ENCODE measurements at places on chromosomes 7 and 10.

DNA sequence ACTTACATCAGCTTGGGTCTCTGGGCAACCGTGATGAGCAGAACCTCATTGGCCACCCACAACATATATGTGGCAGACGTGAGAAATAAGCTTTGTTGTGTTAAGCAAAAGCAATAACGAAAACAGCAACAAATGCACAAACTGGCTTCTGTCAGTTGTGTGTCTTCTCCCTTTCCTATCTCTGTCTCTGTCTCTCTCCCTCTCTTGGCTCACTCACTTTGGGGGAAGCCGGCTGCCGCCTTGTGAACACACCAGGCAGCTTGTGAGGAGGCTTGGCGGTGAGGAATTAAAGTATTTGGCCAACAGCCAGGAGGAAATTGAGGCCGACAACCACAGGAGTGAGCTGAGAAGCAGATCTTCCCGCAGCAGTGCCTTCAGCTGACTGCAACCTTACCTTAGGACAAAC, 21.9 kb upstream of the CDCA7L start:
- no peak for DNase-seq

GRCh38 chr7:88969167-88969566, 173.6 kb upstream of the TEX47 start:
- no peak for DNase-seq

GRCh38 chr7:21868576-21868850, 77.2 kb downstream of the CDCA7L start:
- no peak for DNase-seq

DNA sequence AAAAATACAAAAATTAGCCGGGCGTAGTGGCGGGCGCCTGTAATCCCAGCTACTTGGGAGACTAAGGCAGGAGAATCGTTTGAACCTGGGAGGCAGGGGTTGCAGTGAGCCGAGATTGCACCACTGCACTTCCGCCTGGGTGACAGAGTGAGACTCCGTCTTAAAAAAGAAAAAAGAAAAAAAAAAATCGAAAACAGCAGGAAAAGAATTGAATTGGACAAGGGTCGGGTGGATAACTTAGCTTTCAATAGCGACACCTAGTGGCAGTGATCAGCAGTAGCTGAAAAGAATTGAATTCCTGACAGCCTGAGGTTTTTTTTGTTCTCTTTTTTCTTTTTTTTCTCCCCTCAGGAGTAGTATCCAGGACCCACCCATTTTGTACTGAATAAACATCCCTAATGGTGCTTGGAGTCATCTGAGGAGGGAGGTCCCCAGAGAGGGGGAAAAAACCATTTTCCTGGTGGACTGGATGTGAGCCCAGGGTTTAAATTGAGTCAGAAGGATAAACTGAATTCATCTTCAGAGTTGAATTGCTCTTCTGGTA, 55.1 kb downstream of the CYCS start:
- DNase-seq, result peak; percentile 40

- no peak for DNase-seq
These were observed 248.1 kb downstream of the LRMDA start for GRCh38 chr10:75679536-75679935.

DNA sequence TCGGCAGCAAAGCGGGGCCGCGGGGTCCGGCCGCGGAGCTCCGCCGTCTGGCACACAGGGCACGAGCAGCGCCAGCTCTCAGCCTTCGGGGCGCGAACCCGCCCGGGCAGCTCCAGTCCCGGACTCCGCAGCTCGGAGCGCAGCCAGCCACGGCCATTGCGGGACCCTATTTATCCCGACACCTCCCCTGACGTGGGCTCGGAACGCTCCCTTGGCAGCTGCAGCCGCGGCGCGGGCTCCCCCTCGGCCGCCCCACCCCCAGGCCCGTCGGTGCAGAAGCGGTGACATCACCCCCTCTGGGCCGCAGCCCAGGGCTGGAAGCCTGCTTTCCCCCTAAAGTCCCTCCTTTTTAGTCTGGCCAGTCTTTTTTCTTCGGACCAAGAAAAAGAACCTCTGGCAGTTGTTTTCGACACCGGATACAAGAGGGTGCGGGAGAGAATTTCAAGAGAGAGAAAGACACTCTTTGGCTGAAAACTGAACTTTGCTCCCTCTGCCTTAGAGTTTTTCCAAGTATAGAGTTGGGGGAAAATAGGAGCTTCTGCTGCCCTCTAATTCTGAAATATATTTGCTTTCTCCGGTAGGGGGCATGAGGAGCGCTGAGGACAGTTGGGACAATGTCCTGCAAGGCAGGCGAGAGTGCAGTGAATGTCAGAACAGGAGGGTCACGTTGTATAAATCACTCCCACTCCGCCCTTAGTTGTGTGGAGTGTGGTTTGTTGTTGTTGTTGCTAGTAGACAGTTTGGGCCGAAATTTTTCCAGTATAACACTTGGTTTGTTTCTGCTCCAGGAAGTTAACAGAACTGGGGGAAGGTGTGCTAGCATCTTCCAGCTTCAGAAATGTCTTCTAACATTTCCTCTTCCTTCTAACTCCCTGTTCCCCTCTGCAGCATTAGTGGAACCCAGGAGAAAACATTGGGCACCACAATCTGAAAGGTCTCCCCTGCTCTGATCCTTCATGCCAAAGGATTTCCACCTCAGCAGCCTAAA, at the start of gene SFRP4:
TSS of gene SFRP4 (minus strand) at position 145 of the 988 bp plus-strand sequence. CDS start 280 bp downstream, outside the sequence.
- peak; percentile 67 for DNase-seq

DNA sequence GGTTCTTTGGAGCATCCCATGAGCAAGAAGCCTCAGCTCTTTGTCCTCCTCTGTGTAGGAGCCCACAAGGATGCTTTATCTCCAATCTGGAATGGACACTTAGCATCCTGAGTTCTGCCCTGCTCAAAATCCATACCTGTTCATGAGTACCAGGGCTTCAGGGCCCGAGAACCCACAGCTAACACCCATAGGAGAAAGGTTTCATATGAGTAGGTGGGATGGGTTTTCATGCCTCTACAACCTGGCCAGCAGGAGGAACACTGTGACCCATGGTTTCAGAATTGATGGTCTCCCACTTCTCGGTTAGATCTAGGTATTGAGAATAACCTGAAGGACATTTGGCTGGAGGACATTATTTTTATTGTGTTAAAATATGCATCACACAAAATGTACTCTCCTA, 57.8 kb downstream of the TBXAS1 start:
- DNase-seq, result no peak

DNA sequence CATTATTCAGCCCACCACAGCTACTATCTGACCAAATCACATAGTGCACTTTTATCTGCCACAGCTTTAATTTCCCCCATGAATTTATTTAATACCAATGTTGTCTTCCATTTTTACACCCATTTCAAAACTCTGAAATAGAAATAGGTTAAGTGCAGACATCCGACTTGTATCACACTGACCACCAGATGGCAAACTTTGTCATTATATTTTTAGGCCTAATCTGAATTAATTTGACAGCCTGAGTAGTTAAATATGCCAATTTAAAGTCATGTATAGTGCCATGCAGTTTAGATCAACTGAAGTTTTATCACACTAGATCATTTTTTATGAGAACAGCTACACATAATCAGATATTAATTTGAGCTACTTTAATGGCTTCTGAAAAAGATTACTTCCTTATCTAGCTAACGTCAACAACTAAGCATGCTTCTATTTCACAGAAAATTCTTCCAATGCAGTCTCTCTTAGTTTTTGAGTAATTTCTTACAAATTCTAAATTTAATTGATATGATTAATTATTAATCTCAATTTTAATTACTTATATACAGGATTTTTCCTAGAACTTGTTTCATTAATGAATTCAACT, 566.4 kb downstream of the GFRA1 start:
- DNase-seq, result no peak

- DNase-seq, result no peak
These were observed 607.3 kb downstream of the LRMDA start for GRCh38 chr10:76038696-76039095.

GRCh38 chr10:103618575-103619423, 125.3 kb downstream of the NEURL1 start:
- peak; percentile 79 for DNase-seq

- DNase-seq, result no peak
These were observed 84.1 kb downstream of the MDFIC start for GRCh38 chr7:115005953-115006352.

DNA sequence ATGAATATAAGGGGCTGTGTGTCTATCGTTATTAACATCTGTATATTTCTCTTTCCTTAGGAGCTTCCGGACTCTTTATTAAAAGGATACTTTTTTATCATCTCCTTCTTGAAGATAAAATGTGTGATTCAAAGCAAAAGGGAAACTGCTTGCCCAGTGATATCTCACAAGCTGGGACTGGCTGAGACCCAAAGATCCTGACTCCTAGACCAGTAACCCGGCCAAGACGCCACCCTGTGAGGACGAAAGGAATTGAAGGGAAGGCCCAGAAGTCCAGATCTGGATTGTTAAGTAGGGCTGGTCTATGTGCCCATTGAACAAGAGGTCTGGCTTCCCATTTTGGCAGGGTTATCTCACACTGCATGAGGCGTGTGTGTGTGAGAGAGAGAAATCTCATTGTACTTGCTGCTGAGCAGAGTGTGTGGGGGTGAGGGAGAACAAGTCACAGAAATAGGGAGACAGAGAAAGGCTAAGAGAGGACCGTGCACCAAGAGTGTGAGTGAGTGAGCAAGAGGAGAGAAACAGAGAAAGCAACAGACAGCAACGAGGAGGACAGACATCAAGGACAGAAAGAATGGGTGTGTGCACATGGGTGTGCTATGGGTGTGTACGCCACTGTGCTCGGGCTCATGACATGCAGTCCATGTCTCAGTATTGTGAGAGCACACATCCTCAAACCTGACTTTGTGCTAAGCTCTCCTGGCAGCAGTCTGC, 75.4 kb downstream of the PLXNA4 start:
- DNase-seq, result peak; percentile 35

DNA sequence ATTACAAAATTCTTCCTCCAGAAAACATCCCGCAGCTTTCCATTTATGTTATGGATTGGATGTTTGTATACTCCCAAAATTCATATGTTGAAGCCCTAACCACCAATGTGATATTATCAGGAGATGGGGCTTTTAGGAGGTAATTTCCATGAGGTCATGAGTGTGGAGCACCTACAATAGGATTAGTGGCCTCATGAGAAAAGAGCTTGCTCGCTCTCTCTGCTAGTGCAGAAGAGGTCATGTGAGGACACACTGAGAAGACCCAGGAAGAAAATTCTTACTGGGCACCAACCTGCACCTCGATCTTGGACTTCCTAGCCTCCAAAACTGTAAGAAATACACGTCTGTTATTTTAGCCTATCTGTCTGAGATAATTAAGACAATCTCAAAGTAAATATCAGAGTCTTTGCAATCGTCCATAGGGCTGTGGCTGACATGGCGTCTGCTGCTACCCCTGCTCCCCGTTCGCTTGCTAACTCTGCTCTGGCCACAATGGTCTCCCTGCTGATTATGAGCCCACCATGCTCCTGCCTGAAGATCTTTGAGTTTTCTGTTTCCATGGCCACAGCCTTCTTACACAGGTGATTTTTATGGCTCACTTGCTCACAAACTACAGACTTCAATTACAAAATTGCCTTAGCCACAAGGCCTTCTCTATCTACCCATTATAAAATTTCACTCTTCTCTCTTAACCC, 333.3 kb downstream of the CACNA2D1 start:
- no peak for DNase-seq

DNA sequence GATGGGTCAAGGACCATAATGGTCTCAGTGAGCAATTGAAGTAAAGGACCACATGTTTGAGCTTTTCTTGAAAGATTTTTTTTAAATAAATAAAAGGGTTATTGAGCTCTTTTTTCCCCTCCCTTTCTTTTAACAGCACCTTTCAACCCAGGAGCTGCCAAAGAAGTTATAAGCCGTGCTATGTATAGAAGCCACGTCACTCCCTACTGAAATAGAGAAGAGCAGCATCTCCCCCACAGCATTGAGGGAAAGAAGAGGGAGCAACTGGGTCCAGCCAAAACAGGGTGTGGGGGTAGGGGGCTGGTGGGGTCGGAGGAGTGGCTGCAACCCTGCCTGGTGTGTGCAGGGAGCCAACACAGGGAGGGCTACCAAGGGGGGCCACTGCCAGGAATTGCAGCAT, 227.2 kb downstream of the PLXNA4 start:
- no peak for DNase-seq

DNA sequence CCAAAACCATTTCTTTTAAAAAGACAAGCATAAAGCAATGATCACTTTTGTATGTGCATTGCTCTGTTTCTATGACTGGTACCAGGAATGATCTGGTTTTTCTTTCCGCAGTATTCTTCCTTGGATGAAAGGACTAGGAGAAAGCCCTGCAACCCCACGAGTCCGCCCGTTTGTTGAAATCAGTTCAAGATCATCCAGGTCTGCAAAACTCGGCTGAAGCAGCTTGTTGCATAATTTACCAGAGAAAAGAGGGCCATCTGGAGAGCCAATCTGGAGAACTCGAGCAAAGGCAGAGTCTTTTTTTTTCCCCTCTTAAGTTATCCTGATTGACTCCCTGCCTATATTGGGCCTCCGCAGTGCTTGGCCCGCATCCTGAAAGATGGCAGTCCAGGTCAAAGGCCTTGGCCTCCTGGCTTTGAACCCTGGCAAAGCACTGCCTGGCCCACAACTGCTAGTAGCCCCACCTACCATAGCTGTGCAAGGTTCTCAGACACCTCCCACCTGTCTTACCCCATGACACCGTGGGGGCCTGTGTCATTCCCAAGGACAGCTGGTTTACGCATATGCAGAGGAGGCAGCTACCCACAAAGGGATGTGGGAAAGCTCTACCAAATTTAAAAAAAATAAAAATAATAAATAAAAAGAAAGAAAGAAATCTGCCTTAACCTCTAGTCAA, 572.2 kb downstream of the INHBA start:
- DNase-seq, result no peak

GRCh38 chr7:5795752-5796475, 14.5 kb upstream of the RNF216 start:
- DNase-seq, result no peak

All from WERI-Rb-1 (cell line).